ENCODE measurements at places on chromosomes 4 and X. TPM values are rescaled to one million over a fixed set of nuclear protein-coding genes. Genes with fewer than 3 reads are reported as not detected.

GC gene
- total RNA-seq: not detected

DNA sequence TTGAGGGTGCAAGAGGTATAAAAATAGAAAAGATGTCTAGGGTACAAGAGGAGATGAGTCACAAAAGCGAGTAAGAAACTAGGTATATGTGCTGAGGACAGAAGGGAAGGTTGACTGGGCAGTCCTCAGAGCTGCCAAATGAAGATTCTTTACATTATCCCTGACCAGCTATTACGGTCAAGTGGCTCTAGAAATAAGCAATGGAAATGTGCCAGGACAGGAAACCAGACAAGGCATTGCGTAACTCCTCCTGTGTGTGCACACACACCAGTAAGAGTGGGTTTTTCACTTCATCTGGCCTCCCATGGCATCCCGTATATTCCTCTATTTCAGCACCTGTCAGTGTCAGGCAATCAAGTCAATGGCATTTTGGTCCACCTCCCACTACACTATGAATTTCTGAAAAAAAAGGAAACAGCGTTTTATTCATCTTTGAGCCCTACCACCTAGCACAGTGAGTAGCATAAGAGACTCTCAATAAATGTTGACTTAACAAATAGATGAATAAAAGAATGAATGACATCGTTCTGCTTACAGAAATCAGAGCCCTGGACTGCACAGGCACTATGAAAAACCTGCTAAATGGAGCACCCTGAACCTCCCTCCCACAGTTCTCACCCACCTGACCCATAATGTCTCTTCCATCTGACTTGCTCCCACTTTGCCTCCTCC, 62.6 kb upstream of the KLF3 start:
- peaks cover 2% of the 10 kb centered on the region for H3K36me3 ChIP-seq
- H3K4me1 ChIP-seq: peaks cover 21% of the 10 kb centered on the region
- H3K27me3 ChIP-seq: no peaks in the 10 kb centered on the region
- no peak overlapping the region for H3K27ac ChIP-seq

TRAM1L1 gene
- not detected for total RNA-seq

ADH1A gene
- total RNA-seq: not detected

MAGEA2B gene
- not detected for total RNA-seq
